Urinary bladder (tissue), 4 donors: ENCODE measurements at places on chromosomes 3 and 15.

GRCh38 chr15:95370291-95370690, 960.2 kb upstream of the NR2F2 start:
- no peak for DNase-seq

- no peak for DNase-seq
These were observed 72.2 kb downstream of the ATP8B4 start for GRCh38 chr15:50046867-50047266.

GRCh38 chr3:133997871-133998635, 31.7 kb downstream of the SLCO2A1 start:
- no peak for DNase-seq

GRCh38 chr3:113552851-113553250, 20.5 kb downstream of the SIDT1 start:
- DNase-seq, result no peak
